ENCODE measurements at places on chromosomes 3 and 15.
A peak's percentile ranks its signal among the peaks of the same experiment; 100 is the strongest.

- no peaks in the 10 kb centered on the region for H3K36me3 ChIP-seq
- no peaks in the 10 kb centered on the region for H3K27me3 ChIP-seq
- no peak for DNase-seq
- H3K27ac ChIP-seq: no peak overlapping the region
These were observed 722.0 kb downstream of the NR2F2 start for GRCh38 chr15:97052513-97052912.

GRCh38 chr3:101819649-101820206 is 29.6 kb upstream of the NFKBIZ start:
- H3K27me3 ChIP-seq: no peaks in the 10 kb centered on the region
- H3K4me1 ChIP-seq: peaks cover 6% of the 10 kb centered on the region
- no peaks in the 10 kb centered on the region for H3K36me3 ChIP-seq
- DNase-seq: no peak
- H3K27ac ChIP-seq: no peak overlapping the region

DNA sequence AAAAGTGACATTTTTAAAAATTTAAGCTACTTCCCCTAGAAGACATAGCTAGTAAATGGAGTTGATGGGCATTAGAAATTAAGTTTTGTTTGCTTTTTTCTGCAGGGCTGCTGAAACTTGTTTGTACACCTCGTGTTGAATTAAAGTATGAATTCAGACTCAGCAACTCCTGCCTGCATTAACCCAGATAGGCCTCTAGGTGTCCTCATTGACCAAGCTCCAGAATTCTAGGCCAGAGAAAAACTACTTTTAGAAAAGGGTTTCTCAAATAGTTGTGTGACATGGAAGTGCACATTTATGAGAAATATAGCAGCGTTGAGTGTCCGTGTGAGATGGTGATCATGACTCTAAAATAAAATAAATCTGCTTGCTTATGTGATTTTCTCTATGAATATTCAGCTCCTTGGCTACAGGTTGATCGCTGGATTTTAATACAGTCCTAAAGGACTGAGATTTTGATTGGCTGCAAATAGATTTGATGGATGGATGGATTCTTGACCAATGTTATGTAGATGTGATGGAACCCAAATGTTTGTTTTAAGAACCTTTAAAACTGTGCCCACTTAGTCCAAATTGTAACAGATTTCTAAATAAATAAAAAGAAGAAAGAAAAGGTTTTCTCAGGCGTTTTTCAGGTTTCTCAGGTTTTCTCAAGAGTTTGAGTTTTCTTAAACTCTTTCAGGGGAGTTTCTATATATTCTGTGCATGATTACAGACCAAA is 39.4 kb upstream of the LMOD3 start:
- H3K4me3 ChIP-seq: no peak overlapping the region
- no peak overlapping the region for H3K27ac ChIP-seq
- no peaks in the 10 kb centered on the region for H3K4me1 ChIP-seq
- no peaks in the 10 kb centered on the region for H3K36me3 ChIP-seq
- peaks cover 9% of the 10 kb centered on the region for H3K27me3 ChIP-seq

- H3K27ac ChIP-seq: no peak overlapping the region
- no peak overlapping the region for H3K4me3 ChIP-seq
- H3K36me3 ChIP-seq: no peaks in the 10 kb centered on the region
- DNase-seq: peak; percentile 65
- H3K4me1 ChIP-seq: 0 out of 2 replicates have a peak, but pooled peaks cover 3% of the 10 kb centered on the region
These were observed 350.7 kb downstream of the NSUN3 start for GRCh38 chr3:94413336-94414108.

DNA sequence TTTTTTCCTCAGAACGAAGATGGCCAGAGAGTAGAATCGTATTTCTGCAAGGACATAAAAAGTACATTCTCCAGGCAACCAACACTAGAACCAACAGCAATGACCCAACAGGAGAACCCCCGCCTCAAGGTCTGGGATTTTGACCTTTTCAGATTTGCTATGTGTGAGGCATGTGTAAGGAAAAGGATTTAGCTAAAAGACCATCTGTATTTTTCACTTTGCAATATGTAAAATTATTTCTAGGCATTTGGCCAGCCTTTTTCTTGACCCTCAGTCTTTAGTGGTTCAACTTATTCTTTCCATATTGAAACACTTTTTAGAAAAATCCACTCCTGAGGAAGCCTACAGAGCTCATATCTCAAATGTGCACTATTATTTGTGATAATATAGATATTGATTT is 219.2 kb upstream of the GOLGA6L4 start:
- no peak for DNase-seq
- no peak overlapping the region for H3K27ac ChIP-seq
- H3K36me3 ChIP-seq: no peaks in the 10 kb centered on the region
- H3K4me1 ChIP-seq: no peaks in the 10 kb centered on the region

- H3K36me3 ChIP-seq: peaks cover 6% of the 10 kb centered on the region
- H3K4me3 ChIP-seq: no peak overlapping the region
- peaks cover 60% of the 10 kb centered on the region for H3K4me1 ChIP-seq
- H3K27me3 ChIP-seq: no peaks in the 10 kb centered on the region
These were observed 62.5 kb downstream of the CBLB start for GRCh38 chr3:105806359-105806758.

DNA sequence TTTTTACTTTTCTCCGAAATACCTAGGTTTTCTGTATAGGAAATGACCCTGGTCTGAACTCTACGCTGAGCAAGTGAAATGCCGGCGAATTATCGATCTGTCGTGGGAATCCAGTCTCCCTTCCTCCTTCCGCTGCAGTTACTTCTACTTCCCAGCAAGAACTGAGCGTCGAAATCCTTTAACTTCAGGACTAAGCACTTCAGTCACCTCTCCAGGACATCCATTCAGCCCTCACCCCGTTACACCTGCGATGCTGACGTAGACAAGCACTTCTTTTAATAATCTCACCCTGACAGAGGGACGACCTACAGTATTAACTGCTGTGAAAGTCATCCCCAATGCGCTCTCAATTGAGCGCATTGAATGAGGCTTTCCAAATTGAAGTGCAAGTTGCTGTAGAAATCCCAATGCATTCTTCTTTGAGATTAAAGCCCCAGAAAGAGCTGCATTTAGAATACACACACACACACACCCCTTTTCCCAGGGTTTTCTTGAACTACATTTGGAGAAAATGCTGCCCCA is 1.3 kb downstream of the TOP2B start:
- peaks cover 28% of the 10 kb centered on the region for H3K4me1 ChIP-seq
- H3K27me3 ChIP-seq: no peaks in the 10 kb centered on the region
- no peaks in the 10 kb centered on the region for H3K36me3 ChIP-seq
- peak; percentile 59 for DNase-seq

GRCh38 chr3:186679151-186679550 is 13.3 kb downstream of the HRG start:
- 0 out of 2 replicates have a peak, but pooled peaks cover under 1% of the 10 kb centered on the region for H3K27me3 ChIP-seq
- no peak for DNase-seq
- H3K4me3 ChIP-seq: no peak overlapping the region
- H3K36me3 ChIP-seq: no peaks in the 10 kb centered on the region
- no peak overlapping the region for H3K27ac ChIP-seq

DNA sequence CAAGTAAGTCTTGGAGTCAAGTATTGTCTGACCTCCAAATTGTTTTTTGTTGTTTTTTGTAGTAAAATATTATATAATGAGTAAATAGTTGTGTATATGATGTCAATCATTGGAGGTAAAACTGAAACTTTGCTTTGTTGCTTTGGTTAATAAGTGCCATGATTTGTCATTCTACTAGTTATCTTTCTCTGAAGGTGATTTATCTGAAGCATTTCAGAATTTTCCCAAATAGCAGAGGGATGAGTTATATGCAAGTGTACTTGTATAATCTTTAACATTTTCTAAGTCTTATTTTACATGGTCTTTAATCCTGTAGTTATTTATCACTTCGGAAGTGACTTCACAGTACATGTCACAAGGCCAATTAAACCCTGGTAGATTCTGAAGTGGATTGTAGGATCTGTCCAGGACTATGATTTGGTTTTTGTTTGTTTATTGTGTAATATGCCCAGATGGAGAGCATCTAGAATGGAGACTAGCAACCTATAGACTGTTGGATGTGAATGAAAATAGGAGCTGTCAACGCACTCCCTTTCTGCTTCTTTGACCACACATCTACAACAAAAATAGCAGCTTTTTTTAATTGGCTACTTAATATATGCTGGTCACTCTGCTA is 93.1 kb upstream of the SAMMSON start:
- H3K27ac ChIP-seq: no peak overlapping the region
- H3K4me3 ChIP-seq: no peak overlapping the region
- no peaks in the 10 kb centered on the region for H3K4me1 ChIP-seq
- no peaks in the 10 kb centered on the region for H3K27me3 ChIP-seq
- no peak for DNase-seq
- H3K36me3 ChIP-seq: no peaks in the 10 kb centered on the region

GRCh38 chr3:134325061-134325705 is 49.1 kb downstream of the AMOTL2 start:
- peaks cover 66% of the 10 kb centered on the region for H3K4me1 ChIP-seq
- no peaks in the 10 kb centered on the region for H3K36me3 ChIP-seq
- no peaks in the 10 kb centered on the region for H3K27me3 ChIP-seq
- no peak overlapping the region for H3K4me3 ChIP-seq
- DNase-seq: peak; percentile 47
- peak overlapping the region; percentile 94 for H3K27ac ChIP-seq

GRCh38 chr3:28903171-28903601 is 377.7 kb upstream of the RBMS3 start:
- H3K27me3 ChIP-seq: no peaks in the 10 kb centered on the region
- H3K4me1 ChIP-seq: no peaks in the 10 kb centered on the region
- H3K36me3 ChIP-seq: no peaks in the 10 kb centered on the region
- no peak overlapping the region for H3K27ac ChIP-seq
- no peak overlapping the region for H3K4me3 ChIP-seq

DNA sequence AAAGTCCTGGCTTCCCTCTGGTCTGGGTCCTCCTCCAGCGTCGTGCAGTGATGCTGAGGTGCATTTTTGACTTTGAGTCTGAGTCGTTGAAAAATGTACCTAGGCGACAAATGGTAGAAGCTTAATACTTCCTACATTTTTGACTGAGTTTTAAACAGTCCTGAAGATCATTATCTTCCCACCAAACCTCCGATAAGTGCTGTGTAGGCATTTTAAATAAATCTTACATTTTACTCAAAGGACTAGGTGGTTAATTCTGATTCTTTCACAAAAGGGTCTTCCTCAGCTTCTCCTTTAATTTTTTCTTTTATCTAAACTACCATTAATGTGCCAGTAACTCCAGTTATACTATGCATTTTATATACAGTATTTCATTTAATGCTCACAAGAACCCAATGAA is 70.6 kb downstream of the KAT2B start:
- DNase-seq: no peak
- H3K36me3 ChIP-seq: no peaks in the 10 kb centered on the region

DNA sequence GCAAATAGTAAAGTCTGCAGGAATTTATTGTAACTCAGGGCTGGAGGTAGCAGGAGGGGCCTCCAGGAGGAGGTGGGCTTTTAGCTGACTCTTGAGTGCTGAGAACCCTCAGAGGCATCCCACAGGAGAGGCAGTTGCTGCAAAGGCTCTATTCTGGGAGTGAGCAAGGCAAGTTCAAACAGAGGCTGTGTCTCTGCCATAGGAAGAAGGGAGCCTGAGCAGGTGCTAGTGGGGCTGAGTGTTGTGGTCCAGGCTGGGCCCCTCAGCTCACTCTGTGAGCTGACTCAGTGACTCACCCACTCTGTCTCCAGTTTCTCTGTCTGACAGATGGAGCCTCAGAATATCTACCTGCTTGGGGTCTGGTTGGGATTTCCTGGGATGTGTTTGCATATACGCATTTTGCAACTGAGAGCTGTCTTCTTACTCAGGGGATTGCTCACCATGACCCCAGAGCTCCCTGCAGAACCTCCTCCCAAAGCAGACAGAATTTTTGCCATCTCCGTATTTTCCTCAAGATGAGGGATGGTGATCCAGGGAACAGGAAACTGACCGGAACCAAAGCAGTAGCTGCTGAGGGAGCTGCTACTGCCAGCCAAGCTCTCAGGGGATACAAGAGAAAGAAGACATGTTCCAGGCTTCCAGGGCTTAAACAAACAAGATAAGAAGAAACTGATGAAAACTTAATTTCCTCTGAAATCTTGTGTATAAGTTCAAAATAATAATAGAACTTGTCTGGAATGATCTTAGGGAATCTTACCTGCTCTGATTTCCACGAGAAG is 13.6 kb upstream of the NOX5 start:
- no peak for DNase-seq
- H3K4me3 ChIP-seq: no peak overlapping the region
- no peaks in the 10 kb centered on the region for H3K4me1 ChIP-seq
- no peaks in the 10 kb centered on the region for H3K36me3 ChIP-seq

DNA sequence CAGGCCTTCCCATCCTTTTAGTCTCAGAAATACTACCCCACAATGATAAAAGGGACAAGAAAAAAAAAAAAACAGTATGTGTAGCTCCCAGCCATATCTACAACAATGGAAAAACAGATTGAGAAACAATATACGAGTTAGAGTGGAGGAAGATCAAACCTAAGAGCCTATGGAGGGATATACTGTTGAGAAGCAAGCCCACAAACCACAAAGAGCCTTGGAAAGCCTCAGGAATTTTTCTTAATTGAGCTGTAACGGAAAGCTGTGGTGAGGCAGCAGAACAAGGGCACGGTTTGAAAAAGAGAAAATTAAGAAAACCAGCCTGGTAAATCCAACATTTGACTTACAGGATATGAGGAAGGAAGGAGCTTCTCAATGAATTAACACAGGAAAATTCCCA is 21.4 kb downstream of the KPNA1 start:
- no peak overlapping the region for H3K4me3 ChIP-seq
- peak; percentile 50 for DNase-seq
- H3K27me3 ChIP-seq: no peaks in the 10 kb centered on the region
- peaks cover 18% of the 10 kb centered on the region for H3K4me1 ChIP-seq
- peaks cover 40% of the 10 kb centered on the region for H3K36me3 ChIP-seq

DNA sequence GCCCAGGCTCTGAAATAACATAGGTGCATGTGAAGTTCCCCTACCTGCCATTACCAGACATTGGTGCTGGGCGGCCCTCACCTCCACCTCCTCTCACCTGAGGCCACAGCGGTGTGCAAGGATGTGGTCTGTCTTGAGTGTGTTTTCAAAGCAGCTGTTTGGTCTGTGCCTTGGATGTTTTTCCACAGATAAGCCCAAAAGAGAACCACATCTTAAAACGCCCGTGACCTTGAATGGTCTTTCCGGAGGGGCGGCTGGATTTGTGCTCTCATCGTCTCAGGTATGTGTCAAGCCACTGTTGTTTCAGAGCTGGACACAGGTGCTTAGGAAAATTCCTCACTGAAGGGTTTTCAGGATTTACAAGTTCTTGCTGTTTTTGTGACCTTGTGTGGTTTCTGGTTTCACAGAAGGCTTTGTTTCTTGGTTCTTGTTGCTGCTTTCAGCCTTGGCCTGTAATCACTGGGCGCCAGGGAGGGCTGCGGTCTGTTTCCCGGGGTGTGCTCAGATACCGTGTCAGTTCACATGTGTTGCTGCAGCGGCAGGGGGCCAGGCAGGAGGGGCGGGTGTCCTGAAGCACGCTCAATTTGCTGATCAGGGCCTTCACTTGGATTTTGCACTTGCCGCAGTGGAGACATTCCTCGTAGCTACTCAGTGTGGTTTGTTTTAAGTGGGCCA is 128.4 kb downstream of the IGF1R start:
- peak overlapping the region; percentile 17 for H3K27ac ChIP-seq
- no peaks in the 10 kb centered on the region for H3K27me3 ChIP-seq
- DNase-seq: peak; percentile 59
- H3K4me3 ChIP-seq: no peak overlapping the region
- H3K4me1 ChIP-seq: peaks cover 14% of the 10 kb centered on the region
